ENCODE measurements at places on chromosomes 16 and 17.

- no peak for DNase-seq
These were observed 3.9 kb downstream of the CNTROB start for GRCh38 chr17:7935859-7936258.

DNA sequence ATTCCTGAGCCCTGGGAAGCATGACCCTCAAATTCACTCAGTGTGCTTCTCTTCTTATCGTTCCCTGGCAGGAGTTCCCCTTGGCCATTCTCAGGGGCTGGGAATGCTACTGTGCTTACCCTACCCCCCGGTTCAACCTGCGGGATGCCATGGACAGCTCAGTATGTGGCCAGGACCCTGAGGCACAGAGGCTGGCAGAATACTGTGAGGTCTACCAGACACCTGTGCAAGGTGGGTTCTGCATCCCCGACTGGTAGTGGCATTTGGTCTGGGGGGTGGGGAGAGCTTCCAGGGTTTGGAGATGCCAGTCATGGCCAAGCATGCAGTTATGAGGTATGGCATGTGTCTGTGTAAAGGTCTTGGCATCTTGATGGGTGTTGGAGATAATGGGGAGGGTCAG, 39.4 kb downstream of the WSCD1 start:
- DNase-seq, result no peak

DNA sequence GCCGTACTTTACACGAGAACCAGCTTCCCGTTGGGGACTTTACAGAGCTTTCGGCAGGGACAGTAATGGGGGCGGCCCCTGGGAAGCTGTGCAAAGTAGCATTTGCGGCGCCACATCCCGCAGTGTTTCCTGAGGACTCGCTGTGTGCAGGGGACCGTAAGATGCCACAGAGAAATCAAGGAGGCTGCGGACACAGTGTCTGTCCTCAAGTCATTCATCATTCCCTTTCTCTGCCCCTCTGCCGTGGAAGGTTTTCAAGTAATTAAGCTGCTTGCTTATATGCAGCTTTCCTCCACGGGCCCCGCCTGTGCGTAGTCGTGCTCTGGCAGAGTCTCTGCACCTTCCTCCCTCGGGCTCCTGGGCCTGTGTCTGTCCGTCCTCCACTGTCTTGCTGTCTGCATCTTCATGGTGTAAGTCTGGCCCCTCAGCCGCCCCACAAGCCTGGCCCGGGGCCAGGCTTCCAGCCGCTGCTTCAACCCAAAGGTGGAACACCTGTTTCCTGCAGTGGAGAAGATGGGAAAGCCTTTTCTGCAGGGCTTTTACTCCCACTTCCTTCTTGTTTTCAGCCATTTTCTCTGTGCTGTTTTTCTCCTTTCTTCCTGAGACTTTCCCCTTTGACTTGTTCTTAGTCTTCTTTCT, 216.9 kb upstream of the CHMP6 start:
- DNase-seq, result peak; percentile 81

- DNase-seq, result no peak
These were observed 37.7 kb downstream of the EPN2 start for GRCh38 chr17:19274893-19275292.

DNA sequence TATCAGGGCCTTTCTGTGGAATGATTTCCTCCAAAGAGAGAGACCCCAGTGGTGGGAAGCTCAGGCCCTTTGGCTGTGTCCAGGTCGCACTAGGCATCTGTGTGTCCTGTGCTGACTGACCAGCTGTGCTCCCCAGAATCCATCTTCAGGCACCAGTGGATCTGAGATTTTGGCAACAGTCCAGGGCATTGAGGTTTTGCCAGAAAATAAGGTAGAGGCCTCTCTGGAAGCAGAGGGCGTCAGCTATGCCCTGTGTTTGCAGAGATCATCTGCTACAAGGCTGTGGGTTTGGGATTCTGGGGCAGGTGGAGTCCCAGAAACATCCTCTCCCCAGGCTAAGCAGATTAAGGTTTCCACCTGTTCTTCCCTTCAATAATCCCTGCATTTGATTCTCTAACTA, 57.5 kb upstream of the TOB1 start:
- peak; percentile 67 for DNase-seq

- no peak for DNase-seq
These were observed 118.3 kb downstream of the BANP start for GRCh38 chr16:88069397-88070168.

DNA sequence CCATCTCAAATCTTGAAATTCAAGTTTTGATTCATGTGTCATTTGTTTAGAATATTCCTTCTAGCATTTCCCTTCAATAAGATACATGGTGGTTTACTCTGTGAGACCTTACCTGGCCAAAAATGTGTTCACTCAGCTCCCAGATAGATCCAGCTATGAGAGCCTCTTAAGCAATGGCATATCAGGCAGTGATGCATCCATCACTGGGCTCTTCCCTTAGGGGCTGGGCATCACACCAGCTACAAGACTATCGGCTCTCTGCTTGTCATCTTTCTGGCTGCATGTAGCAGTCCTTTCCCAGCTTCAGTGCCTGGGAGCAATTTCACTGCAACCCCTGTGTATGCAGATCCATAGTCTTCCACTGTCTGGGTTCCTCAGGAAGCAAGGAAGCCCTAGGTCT, 40.6 kb downstream of the GOSR1 start:
- no peak for DNase-seq

DNA sequence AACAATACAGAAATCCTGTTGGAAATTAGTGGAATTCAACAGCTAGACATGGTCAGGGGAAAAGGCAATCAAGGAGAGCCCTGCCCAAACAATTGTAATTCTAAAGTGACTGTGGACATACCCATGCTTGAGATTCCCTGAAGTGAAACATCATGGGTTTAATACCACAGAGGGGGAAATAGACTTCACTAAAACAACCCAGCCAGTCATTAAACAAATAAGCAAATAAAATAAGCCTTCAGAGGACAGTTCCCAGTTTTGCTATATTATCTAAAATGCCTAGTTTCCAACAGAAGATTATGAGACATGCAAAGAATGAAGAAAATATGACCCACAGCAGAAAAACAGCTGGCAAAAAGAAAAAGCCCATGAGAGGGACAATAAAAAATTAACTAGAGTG, 376.3 kb downstream of the CDH8 start:
- DNase-seq, result no peak

- no peak for DNase-seq
These were observed 39.8 kb upstream of the MYLK3 start for GRCh38 chr16:46787909-46788308.

GRCh38 chr16:87747626-87748414, 18.0 kb downstream of the KLHDC4 start:
- no peak for DNase-seq

- DNase-seq, result no peak
These were observed 6.9 kb upstream of the ALOX15B start for GRCh38 chr17:8031950-8032349.
